ENCODE measurements at places on chromosomes 1 and 21.

DNA sequence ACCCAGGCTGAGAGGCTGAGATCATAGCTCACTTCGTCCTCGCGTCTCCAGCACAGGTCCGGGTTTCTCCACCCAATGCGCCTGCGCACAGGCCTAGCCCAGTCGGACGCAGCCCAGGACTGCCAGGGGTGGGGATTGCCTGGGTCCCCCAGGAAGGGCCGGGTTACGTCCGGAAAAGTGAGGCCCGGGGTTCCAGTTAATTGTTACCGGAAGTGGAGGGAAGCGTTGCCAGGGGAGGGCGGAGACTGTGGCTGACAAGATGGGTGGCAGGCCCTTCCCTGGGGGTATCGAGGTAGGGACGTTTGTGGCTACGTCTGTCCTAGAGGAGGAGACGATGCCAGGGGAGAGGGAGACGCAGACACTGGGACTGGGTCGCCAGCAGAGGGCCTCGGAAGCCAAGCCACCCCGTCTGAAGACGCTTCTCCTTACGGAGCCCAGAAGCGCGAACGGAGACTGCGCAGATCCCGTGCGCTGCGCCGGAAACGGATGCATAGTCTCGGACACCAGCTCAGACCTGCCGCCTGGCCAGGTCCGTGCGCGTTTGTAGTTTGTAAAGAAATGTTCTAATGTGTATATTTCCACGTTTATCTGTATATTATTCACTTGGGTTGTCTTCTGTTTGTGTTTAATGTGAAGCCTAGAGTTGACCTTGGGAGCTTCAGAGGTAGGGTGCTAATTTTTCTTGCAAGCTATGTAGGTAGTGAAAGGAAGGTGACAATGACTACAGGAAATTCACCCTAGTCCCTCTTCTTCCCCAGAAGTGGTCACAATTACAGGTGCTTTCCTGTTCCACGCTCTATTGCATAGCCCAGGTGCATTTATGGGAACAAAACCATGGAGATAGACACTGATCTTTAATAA lies 7.3 kb downstream of the RSRP1 start:
- peak; percentile 98 for DNase-seq

GRCh38 chr1:58841455-58841854 lies 57.6 kb upstream of the JUN start:
- peak; percentile 43 for DNase-seq

DNA sequence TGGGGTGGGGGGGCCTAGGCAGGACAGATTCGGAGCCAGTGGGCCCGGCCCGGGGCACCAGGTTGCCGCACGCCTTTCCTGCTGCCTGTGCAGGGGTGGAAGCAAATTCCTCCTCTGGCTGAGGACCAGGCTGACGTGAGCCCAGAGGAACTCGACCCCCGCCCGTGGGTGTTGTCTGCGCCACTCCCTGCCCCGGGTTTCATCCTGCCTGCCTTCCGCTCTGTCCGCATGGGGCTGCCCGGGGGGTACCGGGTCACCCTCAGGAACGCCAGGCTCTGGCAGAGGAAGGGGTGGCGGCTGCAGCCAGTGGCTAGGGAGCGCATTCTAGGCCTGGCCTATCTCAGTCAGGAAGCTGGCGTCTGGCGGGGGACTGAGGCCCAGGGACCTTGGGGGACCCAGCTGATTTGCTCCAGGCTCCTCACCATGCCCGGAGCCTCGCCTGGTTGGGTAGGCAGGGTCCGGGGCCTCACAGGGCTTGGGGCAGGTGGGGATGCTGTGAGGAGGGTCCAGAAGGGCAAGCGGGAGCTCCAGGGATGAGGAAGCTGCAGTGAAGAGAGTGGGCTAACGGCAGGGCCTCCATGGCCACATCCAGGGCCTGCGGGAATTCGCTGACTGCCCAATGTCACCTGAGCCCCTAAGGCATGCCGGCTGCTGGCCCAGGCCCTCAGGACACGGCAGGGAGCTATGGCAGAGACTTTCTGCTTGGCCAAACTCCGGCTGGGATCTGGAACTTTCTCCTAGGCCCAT lies 2.4 kb upstream of the IBA57 start:
- no peak for DNase-seq

DNA sequence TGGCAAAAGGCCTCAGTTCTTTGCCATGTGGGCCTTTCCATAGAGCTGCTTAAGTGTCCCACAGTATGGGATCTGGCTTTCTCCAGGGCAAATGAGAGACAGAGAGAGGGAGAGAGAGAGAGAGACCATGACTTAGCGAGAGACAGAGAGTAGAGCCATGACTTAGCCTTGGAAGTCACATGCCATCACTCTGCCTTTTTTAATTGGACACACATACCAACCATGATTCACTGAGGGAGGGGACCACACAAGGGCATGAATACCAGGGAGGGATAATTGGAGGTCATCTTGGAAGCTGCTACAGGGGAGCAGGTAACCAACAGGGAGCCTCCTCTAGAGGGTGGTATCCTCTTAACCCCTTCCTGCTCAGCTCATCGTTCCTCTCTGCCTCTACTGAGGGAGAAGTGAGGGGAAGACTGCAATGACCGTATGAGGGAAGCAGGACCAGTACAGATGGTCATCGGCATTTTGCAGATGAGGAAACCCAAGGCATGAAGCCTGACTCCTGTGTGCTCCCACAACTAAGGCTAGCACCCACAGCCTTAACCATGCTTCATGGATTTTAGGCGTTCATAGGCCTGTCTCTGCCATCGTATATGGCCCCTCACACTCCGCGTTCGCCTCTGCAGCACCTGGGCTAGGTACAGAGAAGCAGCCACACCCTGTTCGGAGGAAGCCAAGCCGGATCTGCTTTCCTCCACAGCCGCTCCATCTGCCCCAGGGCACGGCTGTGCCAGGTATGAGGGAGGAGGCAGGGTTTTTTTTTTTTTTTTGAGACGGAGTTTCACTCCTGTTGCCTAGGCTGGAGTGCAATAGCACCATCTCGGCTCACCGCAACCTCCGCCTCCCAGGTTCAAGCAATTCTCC lies 38.6 kb downstream of the MEF2D start:
- no peak for DNase-seq

GRCh38 chr1:227547310-227548118 lies 15.8 kb upstream of the ZNF678 start:
- no peak for DNase-seq

- no peak for DNase-seq
These were observed 7.6 kb downstream of the DNMT3L start for GRCh38 chr21:44253832-44254710.

DNA sequence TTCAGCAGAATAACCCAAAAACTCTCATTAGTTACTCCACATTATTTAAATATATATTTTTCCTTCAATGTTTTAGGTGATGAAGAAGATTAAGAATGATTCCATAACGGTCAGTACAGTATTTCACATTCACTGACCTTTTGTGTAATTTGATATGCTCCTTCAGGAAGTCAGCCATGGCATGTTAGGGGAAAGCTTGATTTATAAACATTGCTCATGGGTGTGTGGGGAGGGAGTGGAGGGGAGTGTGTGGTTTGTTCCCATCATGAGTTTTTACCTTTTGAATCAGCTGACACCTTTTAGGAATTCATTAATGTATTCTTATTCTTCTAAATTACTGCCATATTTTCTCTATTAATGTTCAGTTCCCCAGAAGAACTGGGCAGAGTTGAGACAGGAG lies 240.2 kb downstream of the ATG4C start:
- DNase-seq = no peak

DNA sequence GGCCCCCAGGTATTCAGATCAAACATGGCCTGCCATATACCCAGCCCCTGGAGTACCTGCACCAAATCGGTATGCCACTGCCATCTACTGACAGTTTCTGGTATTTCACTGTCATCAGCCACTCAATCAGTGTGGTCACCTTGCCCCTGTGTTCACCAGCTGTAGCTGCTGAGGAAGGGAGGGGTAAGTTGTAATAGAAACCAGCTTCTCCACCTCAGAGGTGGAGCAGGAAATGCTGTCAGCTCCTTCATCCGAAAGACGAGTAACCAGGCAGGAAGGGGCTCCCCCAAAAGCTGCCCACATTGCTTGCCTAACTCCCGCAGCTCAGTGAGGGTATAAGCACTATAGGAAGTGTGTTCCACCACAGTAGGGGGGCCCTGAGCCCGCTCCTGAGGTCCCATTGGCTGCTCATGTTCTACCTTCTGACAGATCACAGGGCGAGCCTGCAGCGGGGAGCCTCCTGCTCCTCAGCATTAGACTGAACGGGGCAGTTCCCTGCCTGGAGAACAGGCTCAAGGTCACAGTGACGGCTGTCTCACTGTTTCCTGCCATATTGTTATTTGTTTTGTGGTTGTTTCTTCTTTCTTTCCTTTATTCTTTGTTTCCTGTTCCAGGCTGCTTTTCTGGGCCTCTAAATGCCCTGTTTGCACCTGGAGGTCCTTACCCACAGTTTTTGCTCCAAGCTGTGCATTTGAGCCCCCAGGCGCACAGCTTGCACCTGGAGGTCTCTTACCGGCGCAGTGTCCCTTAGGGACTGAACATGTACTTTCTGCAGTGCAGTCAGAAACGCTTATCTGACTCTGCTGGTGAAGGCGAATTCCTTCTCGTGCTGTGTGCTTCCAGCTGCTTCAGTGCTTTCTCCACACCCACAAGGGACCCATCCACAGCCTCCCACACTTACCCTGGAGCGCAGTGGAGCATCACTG lies 1638.3 kb downstream of the MRPL39 start:
- peak; percentile 77 for DNase-seq

DNA sequence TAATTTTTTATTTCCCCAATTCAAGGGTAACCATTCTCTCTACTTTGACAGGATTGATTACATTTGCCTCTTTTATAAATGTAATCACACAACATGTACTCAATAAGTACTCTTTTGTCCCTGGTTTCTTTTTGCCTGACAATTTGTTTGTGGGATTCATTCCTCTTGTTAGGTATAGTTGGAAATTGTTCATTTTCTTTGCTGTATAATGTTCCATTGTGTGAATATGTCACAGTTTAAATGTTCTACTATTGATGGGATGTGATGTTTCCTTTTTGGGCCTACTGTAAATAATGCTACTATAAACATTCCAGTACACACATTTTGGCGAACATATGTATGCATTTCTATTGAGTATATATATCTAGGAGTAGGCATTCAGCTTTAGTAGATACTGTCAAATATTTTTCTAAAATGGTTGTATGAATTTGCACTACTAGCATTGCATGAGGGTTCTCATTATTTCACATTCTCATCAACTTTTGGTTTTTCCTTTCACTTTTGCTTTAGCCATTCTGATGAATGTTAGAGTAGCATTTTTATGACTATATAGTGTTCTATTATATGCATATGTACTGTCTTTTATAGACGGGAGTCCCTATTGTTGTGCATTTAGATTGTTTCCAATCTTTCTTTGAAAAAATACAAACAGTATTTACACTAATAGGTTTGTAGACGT lies 35.0 kb upstream of the PRKACB start:
- no peak for DNase-seq

DNA sequence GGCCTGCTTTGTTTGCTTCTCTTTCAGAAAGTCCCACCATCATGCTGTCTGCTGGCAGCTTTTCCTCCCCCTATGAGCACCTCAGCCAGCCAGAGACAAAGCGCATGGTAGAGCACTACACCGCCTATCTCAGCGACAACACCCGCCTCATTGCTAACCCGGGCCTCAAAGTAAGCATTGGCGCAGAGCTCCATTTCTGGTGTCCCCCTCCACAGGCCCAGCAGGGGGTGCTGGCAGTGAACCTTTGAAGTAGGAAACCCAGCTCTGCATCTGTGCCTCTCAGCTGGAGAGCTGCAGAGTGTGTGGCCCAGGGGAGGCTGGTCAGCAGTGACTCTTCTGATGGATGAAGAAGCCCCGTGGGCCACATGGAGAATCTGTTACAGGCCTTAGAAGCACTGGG lies 81.2 kb upstream of the RAVER2 start:
- peak; percentile 41 for DNase-seq

All from hematopoietic multipotent progenitor cell treated with erythropoietin and hydrocortisone succinate and interleukin-3 and kit ligand, for 6 days (in vitro differentiated cells).